ENCODE measurements at places on chromosomes 12 and 14.

GRCh38 chr12:13702381-13702780 lies 279.0 kb downstream of the GRIN2B start:
- no peak for DNase-seq

DNA sequence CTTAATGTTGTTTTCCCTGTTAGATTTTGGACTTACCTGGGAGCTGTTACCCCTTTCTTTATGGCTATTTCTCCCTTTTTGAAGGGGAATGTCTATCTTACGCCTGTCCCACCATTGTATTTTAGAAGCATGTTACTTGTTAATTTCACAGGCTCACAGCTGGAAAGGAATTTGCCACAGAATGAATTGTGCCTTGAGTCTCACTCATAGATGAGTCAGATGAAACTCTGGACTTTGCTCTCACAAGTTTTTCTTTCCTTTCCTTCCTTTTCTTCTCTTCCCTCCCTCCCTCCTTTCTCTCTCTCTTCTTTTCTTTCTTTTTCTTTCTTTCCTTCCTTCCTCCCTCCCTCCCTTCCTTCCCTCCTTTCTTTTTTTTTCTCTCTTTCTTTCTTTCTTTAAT lies 9.3 kb upstream of the ATF7IP start:
- DNase-seq, result no peak

- DNase-seq, result no peak
Observed at GRCh38 chr14:44626423-44626822, 119.3 kb upstream of the FSCB start.

- peak; percentile 43 for DNase-seq
Observed at GRCh38 chr12:108332791-108333382, 6.2 kb downstream of the CMKLR1 start.

DNA sequence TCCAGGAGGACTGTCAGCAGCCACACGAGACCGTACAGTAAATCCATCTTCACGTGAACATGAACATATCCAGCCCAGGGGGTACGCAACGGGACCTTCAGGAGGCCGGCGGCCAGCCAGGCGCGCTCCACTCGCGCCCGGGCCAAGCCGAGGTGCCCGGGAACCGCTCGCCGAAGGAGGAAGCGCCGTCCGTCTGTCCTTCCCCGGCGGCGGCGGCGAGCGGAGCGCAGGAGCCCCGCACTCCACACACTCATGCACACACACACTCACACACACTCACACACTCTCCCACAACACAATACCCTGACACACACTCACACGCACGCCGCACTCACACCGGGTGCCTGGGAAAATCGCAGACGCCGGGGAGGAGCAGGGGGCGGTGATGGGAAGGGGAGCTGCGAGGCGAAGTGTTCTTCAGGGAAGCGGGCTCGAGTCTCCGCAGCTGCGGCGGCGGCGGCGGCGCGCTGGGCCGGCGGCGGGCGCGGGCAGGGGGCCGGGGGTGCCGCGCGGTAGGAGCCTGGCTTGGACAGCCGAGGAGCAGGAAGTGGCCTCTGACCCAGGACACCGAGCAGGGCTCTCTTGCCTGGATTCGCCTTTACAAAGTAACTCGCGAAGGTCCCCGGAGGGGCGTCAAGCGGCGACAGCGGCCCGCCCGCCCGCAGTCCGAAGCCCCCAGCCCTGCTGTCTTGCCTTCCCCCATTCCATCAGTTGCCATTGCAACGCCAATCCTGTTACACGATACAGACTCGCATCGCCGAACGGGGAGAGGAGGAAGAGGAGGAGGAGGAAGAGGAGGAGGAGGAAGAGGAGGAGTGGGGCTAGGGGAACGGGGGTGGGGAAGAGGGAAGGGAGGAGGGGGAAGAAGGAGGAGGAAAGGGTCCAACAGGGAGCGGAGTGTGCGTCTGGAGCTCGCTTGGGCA lies 601 bp downstream of the MDGA2 start:
- no peak for DNase-seq

All from HCEC 1CT (cell line).